ENCODE measurements at places on chromosomes 5 and 9.

GRCh38 chr5:80784451-80784850 lies 129.7 kb upstream of the DHFR start:
- no peak for DNase-seq

DNA sequence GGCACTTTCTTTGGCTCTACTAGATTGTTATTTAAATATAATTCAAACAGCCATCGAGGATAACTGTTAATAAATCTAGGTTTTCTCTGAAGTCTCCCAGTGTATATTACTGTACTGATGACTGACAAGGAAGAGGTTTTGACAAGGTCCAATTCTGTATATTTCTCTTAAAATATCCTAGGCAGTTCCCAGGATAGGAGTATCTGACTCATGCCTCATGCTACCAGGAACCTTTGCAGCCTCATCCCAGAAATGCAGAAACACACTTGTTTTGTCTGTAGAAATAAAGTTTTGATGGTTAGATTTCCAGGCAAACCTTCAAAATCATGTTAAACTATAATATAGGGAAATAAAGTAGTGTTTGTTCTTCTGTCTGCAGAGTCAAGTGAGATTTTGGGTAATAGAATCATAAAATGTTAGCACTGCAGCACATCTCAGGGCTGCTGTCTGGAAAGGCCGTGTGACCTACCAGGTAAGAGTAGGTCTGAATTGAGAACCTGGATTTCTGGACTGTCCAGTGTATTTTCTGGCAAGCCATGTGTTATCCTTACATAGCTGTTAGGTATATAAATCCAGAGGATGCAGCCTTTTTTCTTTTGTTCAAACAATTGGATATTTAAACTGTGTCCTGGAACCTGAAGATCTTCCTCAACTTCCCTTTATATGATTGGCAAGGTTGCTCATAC lies 8.3 kb downstream of the UBE2D2 start:
- DNase-seq, result no peak

GRCh38 chr5:64688965-64689364 lies 1.3 kb upstream of the SHISAL2B start:
- DNase-seq, result no peak

- DNase-seq, result no peak
These were observed 95.9 kb downstream of the CDH6 start for GRCh38 chr5:31289429-31289828.

GRCh38 chr9:3912280-3912679 lies 386.5 kb upstream of the RFX3 start:
- DNase-seq, result no peak

GRCh38 chr5:72245546-72245945 lies 74.5 kb downstream of the MRPS27 start:
- DNase-seq, result no peak

DNA sequence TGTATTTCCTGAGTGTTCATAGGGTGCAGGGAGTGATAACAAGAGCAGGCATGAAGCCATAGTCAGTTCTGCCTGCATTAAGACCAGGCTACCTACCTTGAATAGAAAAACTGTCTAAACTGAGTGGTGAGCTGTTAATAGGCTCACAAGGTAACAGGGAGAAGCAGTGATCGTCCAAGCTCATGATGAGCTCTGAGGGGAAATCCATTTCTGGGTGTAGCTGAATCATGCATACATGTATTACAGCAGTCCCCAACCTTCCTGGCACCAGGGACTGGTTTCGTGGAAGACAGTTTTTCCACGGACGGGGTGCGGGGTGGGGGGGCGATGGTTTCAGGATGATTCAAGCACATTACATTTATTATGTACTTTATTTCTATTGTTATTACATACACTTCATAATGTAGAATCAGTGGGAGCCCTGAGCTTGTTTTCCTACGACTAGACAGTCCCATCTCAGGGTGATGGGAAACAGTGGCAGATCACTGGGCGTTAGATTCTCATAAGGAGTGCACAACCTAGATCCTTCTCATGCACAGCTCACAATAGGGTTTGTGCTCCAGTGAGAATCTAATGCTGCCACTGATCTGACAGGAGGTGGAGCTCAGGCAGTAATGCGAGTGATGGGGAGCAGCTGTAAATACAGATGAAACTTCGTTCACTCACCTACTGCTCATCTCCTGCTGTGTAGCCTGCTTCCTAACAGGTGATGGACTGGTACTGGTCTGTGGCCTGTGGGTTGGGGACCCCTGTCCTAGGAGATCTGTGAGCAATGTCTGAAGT lies 100.0 kb upstream of the IL6ST start:
- peak; percentile 19 for DNase-seq

DNA sequence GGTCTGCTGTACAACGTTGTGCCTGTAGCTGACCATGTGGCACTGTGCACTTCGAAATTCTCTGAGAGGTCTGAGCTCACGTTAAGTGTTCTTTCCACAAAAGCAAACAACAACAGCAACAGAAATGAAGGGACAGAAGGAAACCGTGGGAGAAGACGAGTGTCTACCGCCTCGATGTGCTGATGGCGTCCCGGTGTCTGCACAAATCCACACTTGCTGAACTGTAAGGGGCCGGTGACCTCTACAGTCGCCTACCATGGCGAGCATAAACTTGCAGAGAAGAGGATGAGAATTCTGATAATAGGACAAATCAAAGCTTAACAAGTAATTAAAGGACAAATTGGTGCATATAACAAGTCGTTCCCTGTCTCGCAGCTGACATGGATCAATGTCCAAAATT lies 114.0 kb downstream of the ADAMTS2 start:
- DNase-seq, result no peak

DNA sequence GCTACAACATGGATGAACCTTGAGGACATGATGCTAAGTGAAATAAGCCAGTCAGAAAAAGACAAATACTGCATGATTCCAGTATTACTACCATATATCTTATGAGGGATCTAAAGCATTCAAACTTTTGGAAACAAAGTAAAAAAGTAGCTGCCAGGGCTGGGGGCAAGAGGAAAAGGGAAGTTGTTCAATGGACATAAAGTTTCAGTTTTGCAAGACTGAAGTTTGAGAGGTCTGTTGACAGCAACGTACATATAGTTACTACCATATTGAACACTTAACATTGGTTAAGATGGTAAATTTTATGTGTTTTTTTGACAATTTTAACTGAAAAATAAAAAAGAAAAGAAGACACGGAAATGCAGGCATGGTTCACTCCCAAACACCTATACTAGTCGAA lies 77.6 kb downstream of the MAPKAP1 start:
- no peak for DNase-seq

DNA sequence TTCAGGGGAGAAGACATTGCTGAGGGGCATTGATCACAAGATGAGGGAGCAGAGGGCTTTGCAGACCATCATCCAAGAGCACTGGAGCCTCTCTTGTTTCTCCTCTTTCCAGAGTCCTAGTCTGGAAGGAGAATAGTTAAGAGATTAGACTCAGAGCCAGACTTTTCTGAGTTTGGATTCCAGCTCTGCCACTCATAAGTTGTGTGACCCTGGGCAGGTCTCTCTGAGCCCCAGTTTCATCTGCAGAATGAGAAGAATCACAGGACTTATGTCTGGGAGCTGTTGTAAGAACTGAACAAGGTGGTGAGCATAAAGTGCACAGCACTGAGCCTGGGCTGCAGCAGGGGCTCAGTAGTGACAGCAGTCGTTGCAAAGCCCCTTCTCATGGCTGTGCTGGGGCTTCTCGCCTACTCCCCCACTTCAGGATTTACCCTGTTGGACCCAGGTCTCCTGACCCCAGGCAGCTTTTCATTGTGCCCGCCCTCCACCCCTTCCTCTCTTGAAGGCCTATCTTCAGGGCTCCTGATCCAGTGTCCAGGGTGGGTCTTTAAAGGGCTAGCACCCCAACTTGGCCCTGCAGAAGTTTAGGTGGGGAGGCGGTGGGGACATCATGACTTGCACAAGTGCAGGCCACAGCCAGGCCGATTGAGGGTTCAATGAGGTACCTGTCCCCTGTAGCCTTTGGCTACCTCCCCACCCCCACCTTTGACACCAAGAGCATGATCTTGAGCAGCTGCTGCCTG lies 1.5 kb downstream of the SYNPO start:
- DNase-seq, result no peak

DNA sequence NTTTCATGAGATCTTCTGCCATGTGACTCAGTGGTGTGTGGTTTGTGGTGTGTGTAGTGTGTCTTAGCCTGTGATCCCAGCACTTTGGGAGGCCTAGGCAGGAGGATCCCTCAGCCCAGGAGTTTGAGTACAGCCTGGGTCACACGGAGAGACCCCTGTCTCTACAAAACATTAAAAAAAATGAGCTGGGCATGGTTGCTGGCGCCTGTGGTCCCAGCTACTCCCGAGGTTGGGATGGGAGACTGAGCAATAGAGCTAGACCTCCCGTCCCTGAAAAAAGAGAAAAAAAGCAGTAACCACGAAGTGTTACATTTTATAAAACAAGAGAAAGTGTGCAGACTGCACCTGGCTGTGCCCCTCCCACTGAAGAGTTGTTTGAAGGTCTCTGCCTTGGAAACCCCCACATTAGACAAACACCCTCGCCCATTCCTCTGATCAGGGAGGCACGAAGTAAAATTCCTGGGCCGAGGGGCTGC lies 21.2 kb upstream of the RNU6ATAC start:
- DNase-seq, result no peak

GRCh38 chr5:42930934-42931333 lies 109.2 kb downstream of the ANXA2R start:
- no peak for DNase-seq

DNA sequence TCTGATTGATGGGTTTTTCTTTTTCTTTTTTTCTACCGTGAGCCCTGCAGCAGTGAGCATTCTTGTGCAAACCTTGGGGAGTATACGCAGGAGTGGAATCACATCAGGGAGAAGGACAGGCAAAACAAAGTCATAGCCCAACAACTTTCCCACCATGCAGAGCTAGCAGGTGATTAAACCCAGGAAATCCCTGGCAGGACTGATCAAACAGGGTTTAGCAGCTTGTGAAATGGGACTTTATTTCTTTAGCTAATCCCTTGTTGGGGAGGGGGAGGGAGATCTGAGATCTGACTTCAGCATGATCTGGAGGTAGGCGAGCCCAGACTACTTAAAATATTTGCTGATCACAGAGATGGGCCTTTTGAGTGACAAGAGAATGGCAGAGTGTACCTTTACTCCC lies 162.0 kb upstream of the GLRA1 start:
- no peak for DNase-seq

GRCh38 chr9:97299809-97300414 lies 7.5 kb upstream of the CCDC180 start:
- DNase-seq, result no peak

DNA sequence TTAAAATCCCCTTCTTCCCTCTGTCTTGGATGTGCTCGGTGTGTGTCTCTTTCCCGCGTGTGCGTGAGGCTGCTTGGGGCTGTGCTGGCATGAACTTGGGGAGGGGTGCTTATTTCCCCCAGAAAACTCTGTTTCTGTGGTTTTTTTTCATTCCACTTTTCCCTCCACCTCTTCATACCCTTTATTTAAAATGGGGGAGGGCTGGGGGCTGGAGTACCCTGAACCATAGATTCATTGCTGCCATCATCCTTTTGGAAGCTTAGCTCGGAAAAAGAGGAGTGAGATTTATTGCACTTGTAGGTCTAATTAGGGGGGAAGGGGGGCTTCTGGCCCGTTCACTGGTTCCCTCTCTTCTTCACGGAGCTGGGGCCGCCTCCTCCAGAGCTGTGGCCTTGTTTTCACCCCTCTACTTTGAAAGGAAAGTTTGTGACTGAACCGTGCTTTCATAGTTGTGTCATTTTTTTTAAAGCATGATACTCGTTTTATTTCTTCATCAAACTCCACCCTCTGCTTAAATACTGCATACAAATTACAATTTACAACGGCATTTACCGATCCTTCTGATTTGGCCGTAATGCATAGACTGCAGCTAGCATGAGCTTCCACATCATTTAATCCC lies 2.9 kb downstream of the NR2F1 start:
- no peak for DNase-seq

DNA sequence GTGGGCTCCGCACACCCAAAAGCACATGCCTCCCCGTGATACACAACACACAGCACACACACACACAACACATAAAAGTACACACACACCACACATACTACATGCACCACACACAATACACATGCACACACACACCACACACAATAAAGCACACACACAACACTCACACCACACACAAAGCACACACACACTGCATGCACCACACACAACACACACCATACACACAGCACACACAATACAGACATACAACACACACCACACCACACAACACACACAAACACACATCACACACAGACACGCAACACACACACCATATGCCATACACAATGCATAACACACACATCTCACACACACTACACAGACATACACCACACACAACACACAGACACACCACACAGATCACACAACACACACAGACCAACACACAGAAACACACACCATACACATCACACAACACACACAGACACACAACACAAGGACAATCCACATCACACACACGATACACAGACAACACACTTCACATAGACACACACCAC lies 3.4 kb upstream of the CCDC187 start:
- DNase-seq, result no peak

Data from activated CD8-positive, alpha-beta memory T cell treated with anti-CD3 and anti-CD28 coated beads, Interleukin-2, amount 50 U/mL, for 4 hours (primary cell).